NB4 (cell line): ENCODE measurements at places on chromosomes 11 and 22.

GRCh38 chr11:125402435-125402834 is 93.6 kb downstream of the FEZ1 start:
- DNase-seq: no peak

DNA sequence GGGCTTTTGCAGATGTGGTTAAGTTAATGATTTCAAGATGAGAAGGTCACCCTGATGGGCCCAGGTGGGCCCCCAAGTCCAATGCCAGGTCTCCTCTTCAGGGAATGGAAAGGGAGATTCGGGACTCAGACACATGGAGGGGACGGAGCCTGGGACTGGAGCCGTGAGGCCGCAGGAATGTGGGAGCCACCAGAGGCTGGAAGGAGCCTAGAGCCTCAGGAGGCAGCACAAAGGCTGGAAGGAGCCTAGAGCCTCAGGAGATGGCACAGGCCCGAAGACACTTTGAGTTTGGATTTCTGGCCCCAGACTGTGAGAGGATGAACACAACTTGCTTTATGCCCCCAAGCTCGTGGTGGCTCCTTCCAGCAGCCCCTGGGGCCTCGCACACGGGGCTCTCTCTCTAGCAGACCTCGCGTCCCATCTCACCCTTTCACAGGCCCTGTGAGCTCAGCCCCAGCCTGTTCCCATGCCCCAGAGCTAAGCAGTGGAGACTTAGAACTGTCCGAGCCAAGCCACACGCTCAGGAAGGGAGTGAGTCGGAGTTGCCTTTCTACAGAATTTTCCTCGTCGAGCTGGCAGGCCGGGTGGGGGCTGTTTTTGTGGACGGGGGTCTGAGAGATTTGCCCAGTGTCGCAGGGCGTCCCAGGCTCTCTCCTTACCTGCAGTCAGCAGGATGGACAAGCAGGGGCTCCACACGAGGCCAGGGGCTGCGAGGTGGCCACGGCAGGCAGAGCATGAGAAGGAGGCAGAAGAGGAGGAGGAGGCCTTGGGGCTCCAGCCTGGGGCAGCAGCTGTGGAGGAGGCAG is 937.6 kb downstream of the BRD1 start:
- no peak for DNase-seq

DNA sequence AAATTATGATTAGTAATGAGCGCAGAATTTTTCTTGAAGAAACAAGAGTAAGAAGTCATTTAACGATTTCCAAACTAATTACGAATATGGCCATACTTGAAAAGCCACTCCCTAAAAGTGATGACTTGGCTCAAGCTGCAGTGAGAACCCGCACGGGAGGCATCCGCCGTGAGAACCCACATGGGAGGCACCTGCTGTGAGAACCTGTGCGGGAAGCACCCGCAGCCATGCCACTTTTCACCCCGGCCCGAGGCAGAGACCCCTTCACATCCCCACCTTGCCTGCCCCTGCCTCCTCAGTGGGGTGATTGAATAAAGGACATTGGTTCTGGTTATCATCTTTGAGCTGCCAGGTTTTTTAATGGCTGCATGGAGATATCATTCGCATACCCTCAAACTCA is 89.7 kb downstream of the BRD1 start:
- DNase-seq: no peak

DNA sequence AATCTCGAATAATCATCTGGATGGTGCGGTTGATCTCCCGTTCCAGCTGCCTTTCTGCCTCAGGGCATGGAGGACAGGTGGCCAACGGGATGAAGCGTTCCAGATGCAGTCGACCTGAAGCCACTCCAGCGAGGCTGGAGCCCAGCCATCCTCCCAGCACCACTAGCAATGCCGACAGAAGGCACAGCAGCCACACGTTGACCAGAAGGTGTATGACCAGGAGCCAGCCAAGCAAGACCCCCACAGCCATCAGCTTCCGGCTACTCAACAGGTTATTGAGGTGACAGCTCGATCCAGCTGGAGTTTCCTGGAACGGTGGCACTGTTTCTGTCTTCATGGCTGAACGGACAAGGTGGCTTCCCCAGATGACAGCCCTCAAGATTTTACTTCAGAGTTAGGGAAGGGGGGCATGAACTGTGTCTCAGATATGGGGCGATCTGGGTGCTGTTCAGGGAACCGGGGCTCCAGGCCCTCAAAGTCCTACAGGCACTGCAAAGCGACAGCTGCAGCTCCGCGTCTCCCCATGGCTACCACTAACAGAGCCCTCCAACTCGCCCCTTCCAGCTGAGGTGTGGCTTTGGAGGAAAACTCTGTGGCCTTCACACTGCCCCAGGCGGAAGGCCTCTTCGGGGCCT is 559 bp downstream of the SNX19 start:
- DNase-seq: peak; percentile 9

- no peak for DNase-seq
Measured at GRCh38 chr22:46684706-46685105, 53.3 kb downstream of the CERK start.

DNA sequence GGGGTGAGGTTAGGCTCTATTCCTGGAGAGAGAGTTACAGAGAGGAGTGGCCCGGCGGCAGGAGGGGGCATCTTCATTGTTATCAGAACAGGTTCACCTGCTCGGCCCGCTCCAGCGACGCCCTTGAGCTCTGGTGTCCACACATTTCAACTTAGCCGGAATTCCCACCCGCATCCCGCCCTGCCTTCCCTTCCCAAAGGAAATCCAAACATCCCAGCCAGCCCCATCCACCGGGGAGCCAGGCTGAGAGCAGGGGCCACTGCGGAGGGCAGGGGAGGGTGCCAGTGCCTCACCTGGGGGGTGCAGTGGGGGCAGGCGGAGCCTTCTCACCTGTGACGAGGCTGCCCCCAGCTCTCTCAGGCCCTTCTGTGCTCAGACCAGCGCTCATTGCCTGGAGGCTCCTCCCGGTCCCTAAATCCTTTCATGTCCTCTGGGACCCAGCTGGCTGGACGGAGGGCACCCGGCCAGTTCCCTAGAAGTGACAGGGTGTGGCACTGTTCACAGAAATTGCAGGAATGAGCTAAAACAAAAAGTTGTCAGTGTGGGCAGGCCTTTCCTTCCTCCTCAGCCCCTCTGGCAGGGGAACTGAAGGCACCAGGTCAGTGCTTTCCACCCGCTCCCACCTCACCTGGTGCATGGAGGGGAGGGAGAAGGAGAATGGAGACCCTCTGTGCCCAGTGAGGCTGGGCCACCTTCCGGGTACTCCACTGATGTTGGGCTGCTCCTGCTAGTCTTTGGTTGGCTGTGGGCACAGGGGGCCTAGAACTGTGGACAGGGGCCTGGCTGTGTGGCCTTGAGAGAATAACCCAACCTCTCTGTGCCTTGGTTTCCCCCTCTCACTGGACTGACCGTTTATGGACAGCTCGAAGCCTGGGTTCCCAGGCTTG is 2.2 kb upstream of the MRGPRG start:
- no peak for DNase-seq

GRCh38 chr11:9380773-9381172 is 3.7 kb upstream of the IPO7 start:
- no peak for DNase-seq

GRCh38 chr11:116326146-116326545 is 446.6 kb downstream of the BUD13 start:
- DNase-seq: no peak

DNA sequence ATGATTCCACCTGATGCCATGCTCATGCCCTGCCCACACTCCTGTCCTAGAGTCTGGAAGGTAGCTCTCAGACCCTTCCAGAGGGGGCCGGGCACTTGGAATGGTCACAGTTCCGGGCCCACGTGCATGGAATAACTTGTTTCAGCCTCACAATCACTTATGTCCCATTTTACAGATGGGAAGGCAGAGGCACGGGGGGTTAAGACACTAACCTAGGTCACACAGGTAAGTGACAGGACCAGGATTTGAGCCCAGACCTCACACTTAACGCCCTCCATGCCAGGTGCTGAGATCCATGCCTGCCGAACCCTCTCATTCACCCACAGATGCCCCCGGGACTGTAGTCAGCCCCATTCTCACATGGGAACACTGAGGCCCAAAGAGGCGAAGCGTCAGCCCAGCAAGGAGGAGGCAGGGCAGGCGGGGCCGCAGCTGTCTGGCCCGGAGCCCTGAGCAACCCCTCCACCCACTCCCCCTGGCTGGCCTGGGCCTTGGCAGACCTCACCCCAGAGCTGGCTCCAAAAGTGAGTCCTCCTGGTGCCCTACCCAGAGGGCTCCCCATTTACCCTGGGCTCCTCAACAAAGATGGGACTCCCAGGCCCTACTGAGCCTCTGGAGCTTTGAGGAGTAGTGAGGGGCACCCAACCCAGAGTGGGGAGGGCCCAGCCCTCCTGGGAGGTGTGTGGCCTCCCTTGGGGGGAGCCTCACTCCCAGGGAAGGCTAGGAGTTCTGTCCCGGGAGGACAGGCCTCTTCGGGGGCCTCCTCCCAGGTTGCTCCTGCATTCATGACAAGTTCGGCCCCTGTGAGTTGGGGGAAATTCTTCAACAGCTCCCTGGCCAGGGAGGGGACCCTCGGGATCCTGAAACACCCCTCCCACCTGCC is 2.4 kb upstream of the ALDH3B1 start:
- DNase-seq: no peak

GRCh38 chr11:128349650-128350299 is 237.6 kb downstream of the ETS1 start:
- DNase-seq: no peak

DNA sequence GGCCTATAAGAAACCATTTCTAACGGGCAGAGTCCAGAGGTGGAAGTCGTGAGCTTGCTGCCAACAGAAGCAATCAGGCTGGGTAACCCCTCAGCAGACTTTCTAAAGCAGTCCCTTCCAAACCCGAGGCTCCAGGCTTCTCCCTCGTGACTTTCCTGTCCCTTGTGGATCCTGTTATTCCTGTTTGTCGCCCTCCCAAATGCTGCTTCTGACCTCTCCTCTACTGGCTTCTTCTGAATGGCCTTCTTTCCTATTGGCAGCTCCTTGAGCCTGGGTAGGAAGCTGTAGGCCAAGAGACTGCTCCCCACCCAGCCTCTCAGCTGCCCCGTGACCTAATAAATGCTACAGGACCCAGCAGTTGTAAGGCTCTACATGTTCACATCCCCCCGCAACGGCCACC is 35.0 kb downstream of the MAFF start:
- DNase-seq: no peak

DNA sequence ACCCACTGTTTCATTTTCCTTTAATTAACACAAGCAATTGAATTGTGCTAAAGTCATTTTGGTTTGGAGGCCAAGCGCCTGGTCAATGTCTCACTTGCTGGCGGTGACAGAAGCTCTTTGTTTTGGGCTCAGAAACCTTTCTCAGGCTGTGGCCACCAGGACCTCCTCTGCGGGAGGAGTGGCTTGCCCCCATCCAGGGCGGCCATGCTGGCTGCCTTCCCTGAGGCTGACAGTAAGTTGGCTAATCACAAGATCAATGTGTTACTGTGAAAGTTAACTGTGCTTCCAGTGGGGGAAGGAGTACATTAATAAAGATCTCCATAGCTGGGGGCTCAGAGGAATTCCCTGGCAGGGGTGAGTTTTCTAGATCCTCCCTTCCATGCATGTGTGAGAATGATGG is 1074.5 kb downstream of the NTM start:
- no peak for DNase-seq

GRCh38 chr11:60874421-60875365 is 7.4 kb downstream of the ZP1 start:
- DNase-seq: no peak

DNA sequence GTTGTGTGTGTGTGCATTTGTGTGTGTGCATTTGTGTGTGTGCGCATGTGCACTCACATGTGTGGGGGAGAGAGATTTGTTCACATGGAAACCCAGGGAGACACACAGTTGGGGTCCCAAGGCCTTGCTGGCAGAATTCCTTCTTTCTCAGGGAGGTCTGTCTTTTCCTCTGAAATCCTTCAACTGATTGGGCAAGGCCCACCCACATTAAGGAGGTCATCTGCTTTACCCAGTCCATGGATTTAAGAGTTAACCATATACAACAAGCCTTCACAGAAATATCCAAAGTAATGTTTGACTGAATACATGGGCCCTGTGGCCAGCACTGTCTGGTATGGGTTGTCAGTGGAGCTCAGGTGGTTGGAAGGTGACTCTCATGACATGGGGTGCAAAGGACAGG is 641.4 kb downstream of the BRD1 start:
- DNase-seq: no peak

- DNase-seq: no peak
Measured at GRCh38 chr11:68457216-68457897, 3.2 kb upstream of the PPP6R3 start.

DNA sequence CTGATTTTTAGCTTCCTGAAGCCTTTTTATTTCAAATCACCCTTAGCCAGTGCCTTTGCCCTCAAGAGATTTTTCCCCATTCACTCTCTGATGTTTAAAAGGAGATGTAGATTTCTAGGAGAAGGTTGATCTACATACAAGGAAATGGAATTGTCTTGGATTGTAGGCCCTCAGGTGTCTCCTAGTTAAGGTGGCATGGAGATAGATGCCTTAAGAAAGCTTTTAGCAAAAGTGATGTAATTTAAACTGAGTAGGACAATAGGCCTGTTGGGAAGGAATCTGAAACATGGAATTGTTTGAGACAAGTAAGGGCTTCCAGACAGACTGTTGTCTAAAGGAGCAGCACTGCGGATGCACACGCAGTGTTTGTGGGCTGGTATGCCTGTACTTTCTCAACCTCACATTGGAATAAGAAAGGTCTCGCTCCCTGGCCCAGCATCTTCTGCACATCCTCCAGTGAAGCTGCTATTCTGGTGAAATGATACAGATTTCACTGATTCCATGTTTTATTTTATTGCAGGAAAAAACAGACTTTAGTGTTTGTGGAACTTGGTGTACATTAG is 69.8 kb upstream of the SLC25A18 start:
- DNase-seq: no peak

DNA sequence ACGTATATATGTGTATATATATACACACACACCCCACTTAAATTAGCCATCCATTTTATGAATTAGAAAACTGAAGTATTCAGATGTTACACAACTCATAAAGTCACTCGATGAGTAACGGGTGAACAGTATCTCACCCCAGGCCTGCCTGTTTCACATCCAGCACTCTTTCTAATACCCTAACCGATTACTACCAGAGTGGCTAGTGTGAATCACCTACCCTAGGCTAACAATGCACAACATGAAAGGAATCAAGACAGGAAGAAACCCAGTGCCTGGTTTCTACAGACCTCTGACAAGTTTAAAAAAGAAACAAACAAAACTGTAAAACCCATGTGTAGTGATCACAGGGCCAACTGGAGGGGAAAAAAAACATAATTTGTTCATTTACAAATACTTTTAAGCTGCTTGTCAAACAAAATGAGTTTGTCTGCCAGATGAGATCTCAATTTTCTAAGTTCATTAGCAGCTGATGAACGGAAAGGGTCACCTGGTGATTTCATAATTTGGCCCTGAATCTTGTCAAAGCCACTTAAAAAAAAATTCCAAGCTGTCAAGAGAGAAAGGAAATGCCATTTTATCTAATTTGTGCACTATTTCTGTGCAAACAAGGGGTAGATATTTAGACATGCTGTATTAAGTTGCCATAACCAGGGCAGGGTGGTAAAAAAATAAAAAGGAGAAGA is 134.8 kb downstream of the LARGE1 start:
- DNase-seq: peak; percentile 16

- DNase-seq: no peak
Measured at GRCh38 chr11:16769386-16769785, 30.9 kb downstream of the C11orf58 start.

DNA sequence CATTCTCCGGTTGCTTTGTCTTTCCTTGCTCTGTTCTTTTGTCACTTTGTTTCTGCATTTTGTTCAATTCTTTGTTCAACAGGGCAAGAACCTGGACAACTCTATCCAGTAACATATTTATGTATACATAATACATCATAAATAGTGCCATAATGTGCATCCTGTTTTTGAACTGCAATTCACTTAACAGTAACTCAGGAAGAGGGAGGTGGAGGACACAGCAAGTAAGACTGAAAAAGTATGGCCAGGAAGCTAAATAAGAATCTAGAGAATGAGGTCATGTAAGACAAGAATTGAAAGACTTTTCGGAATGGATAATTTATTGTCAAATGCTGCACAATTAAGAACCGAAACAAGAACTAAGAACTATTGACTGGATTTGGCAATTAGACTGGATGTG is 29.2 kb upstream of the CHORDC1 start:
- DNase-seq: no peak
